Activated CD4-positive, alpha-beta T cell treated with anti-CD3 and anti-CD28 coated beads, Interleukin-2, amount 10 ng/mL, durations not matched to agents 7 days and 5 days (primary cell): ENCODE measurements at places on chromosomes 2 and 18. TPM values are rescaled to one million over a fixed set of nuclear protein-coding genes. Genes with fewer than 3 reads are reported as not detected.

The CCDC74A gene
- total RNA-seq = 3.2 TPM

The OBSL1 gene
- total RNA-seq = not detected

The LTBP1 gene
- total RNA-seq = 0.17 TPM

The CLEC4F gene
- total RNA-seq = not detected

The TSPYL6 gene
- total RNA-seq = not detected

The EML6 gene
- total RNA-seq = 0.96 TPM

The RNF152 gene
- total RNA-seq = 0.50 TPM

The TUBB8B gene
- total RNA-seq = not detected

The LRP1B gene
- not detected for total RNA-seq

The ACTG2 gene
- total RNA-seq = not detected

The BCL2L11 gene
- total RNA-seq = 11.1 TPM

The NCKAP1 gene
- 0.92 TPM for total RNA-seq

The USP40 gene
- 6.0 TPM for total RNA-seq

The PSD4 gene
- total RNA-seq = 329 TPM

The RTP5 gene
- not detected for total RNA-seq

The OTOF gene
- total RNA-seq = 12.3 TPM

The HOXD9 gene
- not detected for total RNA-seq

The CFAP53 gene
- 0.56 TPM for total RNA-seq

The SH3BP4 gene
- total RNA-seq = not detected

The LRP2 gene
- 0.02 TPM for total RNA-seq

The POTEE gene
- total RNA-seq = 0.69 TPM

The MERTK gene
- total RNA-seq = 0.20 TPM

The PAPOLG gene
- total RNA-seq = 20.7 TPM

The ABCG8 gene
- not detected for total RNA-seq

The DPP4 gene
- 152 TPM for total RNA-seq

The DSG4 gene
- total RNA-seq = not detected
